Fibroblast of skin of right quadriceps (primary cell): ENCODE measurements at places on chromosomes 13 and 19.

DNA sequence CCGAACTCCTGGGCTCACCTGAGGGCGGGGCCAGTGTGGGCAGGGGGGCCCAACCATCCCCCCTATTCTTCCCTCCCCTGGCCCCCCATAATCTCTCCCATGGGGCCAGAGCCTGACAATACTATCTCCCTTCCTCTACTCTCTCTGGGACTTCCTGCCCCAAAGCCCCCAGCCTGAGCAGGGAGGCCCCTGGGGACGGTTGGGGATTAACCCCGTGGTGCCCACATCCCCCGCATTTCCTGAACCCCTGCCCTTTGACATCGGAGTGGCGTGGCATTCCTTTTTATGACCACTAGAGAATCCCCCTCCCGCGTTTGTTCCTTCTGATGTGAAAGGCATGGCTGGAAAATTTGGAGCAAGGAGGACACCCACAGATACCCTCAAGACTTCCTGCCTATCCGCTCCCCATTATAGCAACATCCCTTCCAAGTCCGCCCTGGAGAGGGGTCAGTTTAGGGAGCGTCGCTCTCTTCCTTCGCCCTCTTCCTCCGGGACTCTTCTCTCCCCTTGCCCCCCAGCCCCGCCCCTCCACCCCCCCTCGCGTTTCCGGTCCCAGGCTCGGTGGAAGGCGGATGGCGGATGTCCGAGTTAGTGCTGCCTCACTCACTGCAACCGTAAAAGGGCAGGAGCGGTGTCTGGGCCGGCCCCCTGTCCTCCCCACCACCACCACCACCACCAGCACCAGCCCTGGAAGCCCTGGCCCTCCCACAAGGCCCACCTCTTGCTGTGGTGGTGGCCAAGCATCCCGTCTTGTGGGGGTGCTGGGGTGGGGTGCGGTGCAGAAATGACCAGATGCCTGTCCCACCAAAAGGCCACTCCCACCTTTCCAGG, 1.8 kb downstream of the VASP start:
- DNase-seq, result peak; percentile 72

DNA sequence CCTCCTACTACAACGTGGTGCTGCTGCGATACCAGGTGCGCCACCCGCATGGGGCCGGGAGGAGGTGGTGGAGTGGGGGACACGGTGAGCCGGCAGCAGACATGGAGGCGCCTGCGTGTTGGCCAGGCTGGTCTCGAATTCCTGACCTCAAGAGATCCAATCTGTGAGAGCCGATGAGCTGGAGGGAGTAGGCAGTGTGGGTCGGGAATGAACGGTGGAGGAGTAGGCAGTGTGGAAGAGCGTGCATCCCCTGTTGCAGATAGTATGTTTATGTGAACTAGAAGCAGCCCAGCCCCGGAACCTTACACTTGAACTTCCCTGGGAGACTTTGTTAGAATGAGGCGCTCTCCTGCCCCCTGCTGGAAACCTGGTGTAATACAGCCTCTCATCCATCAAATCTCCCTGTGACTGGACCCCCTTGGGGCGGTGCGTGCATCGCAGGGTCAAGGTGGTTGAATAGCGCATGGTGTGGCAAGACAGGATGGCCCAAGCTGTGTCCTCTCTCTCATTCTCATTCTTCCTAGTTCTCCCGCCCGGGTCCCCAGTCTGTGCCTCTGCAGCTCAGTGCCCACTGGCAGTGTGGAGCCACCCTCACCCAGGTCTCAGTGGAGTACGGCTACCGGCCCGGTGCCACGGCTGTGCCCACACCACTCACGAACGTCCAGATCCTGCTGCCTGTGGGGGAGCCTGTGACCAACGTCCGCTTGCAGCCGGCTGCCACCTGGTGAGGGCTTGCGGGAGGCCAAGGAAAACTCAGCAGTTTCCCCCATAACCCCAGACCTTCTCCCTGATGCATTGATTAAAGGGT, 10.5 kb upstream of the B3GNT3 start:
- DNase-seq, result peak; percentile 56

- peak; percentile 10 for DNase-seq
Measured at GRCh38 chr19:35592226-35592625, 6.3 kb downstream of the PMIS2 start.

- no peak for DNase-seq
Measured at GRCh38 chr19:40418040-40418439, 4.9 kb upstream of the PRX start.

GRCh38 chr13:95924389-95924994, 128.7 kb downstream of the UGGT2 start:
- DNase-seq, result peak; percentile 77

DNA sequence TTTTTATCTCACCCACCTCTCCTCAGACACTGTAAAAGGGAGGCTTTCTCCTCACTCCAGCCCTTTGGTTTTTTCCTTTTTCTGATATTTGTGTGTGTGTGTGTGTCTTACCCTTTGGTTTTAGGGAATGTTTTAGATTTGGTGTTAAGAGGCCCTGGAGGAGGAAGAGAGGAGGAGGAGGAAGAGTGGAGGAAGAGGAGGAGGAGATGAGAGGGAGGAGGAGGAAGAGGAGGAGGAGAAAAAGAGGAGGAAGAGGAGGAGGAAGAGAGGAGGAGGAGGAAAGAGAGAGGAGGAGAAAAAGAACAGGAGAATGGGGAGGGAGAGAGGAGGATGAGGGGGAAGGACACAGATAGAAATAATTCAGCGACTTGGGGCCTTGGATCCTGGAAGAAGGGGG, 10.5 kb downstream of the KLHL26 start:
- no peak for DNase-seq

DNA sequence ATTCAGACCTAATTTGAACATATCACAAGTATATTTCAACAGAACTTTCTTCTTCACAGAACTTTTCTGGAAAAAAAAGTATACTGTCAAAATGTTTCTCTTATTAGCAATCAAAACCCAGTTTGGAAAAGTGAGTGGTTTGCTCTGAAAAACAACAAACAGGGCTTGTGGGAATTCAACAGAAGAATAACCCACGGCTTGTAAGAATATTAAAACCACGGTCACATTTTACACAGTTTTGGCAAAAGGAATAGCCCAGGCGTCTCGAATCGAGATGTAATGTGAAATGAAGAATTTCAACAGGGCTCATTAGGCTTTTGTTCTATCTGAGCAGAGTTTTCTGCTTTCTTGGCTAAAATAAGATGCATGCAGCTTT, 70.7 kb downstream of the COL4A2 start:
- DNase-seq, result no peak

DNA sequence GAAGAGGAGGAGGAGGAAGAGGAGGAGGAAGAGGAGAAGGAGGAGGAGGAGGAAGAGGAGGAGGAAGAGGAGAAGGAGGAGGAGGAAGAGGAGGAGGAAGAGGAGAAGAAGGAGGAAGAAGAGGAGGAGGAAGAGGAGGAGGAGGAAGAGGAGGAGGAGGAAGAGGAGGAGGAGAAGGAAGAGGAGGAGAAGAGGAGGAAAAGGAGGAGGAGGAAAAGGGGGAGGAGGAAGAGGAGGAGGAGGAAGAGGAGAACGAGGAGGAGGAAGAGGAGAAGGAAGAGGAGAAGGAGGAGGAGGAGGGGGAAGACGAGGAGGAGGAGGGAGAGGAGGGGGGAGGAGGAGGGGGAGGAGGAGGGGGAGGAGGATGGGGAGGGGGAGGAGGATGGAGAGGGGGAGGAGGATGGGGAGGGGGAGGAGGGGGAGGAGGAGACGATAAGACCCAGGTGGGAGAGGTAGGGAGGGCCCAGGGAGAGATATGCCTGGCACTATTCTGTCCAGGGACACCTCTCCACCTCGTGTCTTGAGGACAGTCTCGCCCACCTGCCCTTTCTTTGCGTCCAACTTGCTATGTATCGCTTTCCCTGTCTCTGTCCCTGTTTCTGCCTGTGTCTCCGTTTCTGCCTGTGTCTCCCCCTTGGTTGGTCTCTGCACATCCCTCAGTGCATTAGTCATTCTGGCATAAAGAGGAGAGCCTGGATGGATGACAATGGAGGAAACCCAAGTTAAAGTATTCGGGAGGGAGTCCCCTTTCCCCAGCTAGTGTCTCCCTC, 7.1 kb upstream of the KLK5 start:
- no peak for DNase-seq
